ENCODE measurements at places on chromosomes 12 and 14.

- no peak for DNase-seq
- no peak overlapping the region for H3K4me3 ChIP-seq
- H3K4me1 ChIP-seq: peaks cover 12% of the 10 kb centered on the region
These were observed 14.7 kb downstream of the SERPINA1 start for GRCh38 chr14:94373708-94374107.

DNA sequence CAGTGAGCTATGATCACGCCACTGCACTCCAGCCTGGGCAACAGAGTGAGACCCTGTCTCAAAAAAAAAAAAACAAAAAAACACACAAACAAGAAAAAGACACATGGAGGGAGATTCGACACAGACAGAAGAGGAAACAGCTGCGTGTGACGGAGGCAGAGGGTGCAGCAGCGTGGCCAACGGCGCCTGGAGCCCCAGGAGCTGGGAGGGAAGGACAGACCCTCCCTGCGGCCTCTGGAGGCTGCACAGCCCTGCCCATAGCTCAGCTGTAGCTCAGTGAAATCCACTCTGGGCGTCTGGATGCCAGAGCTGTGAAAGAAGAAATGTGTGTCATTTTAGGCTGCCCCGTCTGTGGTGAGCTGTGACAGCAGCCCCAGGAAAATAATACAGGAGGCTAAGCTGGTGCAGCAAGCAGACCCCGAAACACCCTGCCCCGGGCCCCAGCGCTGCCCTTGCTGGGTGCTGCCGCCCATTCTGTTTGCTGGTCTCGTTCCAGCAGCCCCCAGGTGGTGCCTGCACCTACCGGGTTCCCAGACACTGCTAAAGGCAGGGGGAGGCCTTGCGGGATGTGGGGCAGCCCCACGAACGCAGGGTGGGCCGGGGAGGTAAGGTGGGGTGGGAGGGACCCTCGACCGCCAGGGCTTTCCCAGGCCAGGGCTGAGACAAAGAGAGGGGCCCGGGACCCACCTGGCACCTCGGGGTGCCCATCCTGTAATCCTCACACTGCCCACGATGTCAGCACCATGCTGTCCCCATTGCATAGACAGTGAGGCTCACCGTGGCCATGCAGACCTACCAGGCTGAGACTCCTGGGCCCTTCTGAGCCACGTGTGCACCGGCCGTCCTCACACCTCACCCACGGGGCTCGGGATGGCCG, 21.2 kb downstream of the GALNT9 start:
- H3K4me3 ChIP-seq: no peak overlapping the region
- no peaks in the 10 kb centered on the region for H3K4me1 ChIP-seq
- no peaks in the 10 kb centered on the region for H3K36me3 ChIP-seq
- no peak for DNase-seq
- peaks cover 1% of the 10 kb centered on the region for H3K27me3 ChIP-seq
- H3K27ac ChIP-seq: no peak overlapping the region

DNA sequence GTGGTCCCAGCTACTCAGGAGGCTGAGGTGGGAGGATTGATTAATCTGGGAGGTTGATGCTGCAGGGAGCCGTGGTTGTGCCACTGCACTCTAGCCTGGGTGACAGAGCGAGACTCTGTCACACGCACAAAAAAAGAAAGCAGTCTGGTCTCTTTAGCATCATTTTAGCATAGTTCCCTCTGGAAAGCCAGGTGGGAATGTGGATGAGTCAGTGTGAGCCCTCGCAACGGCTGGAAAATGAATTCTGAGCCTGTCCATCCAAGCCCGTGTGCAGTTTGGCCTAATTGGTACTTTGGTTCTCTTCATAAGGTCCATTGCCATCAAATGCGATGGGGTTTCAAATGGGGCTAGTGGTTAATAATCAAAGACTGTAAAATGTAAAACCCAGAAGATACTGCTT, 2.4 kb downstream of the MYL2 start:
- H3K4me3 ChIP-seq: no peak overlapping the region
- no peaks in the 10 kb centered on the region for H3K36me3 ChIP-seq
- no peak overlapping the region for H3K27ac ChIP-seq
- DNase-seq: no peak
- no peaks in the 10 kb centered on the region for H3K4me1 ChIP-seq

DNA sequence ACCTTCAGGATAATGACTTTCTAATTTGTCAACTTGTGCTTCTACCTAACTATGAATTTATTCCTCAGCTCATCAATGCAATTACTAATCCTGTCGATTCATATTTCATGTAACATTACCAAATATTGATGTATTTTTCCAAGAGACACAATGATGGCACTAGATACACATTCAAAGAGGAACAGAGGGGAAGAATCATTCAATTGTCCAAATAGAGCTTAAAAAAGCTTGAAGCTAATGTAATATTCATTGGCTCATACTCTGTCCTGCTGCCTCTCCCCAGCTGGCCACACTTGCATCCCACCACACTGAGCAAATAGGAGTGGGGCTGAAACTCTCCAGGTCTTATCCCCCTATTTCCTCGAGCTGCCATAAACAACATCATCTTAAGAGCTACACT, 9.3 kb downstream of the TESPA1 start:
- H3K27ac ChIP-seq: peak overlapping the region; percentile 85
- peaks cover 74% of the 10 kb centered on the region for H3K36me3 ChIP-seq
- peaks cover 91% of the 10 kb centered on the region for H3K4me1 ChIP-seq

DNA sequence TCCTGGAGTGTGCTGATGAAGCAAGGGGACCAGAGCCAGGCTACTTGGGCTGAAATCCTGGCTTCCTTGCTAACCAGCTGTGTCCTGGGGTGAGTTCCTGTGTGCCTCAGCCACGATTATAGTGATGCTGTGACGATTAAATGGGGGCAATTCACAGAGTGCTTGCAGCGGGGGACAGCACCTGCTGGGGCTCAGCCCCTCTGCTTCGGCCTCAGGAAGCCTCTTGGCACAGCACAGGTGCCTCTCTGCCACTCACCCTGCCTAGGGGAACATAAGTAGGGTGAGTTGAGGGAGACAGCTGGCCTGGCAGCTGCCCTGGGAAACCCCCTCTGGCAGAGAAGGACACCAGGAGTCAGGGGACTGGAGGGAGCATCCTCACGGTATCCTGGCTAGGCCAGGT, 9.4 kb downstream of the KRT80 start:
- H3K27me3 ChIP-seq: no peaks in the 10 kb centered on the region
- no peak for DNase-seq
- no peak overlapping the region for H3K4me3 ChIP-seq
- no peaks in the 10 kb centered on the region for H3K36me3 ChIP-seq

GRCh38 chr14:60114881-60115280, 23.2 kb downstream of the PCNX4 start:
- peaks cover 7% of the 10 kb centered on the region for H3K4me1 ChIP-seq
- DNase-seq: no peak
- H3K27me3 ChIP-seq: no peaks in the 10 kb centered on the region

GRCh38 chr14:71130491-71131179, 223.4 kb downstream of the PCNX1 start:
- peaks cover 8% of the 10 kb centered on the region for H3K4me1 ChIP-seq
- no peaks in the 10 kb centered on the region for H3K27me3 ChIP-seq
- no peaks in the 10 kb centered on the region for H3K36me3 ChIP-seq
- no peak overlapping the region for H3K27ac ChIP-seq

- H3K4me3 ChIP-seq: no peak overlapping the region
- no peak overlapping the region for H3K27ac ChIP-seq
- DNase-seq: no peak
- H3K4me1 ChIP-seq: no peaks in the 10 kb centered on the region
- H3K36me3 ChIP-seq: no peaks in the 10 kb centered on the region
These were observed 88.2 kb downstream of the TBC1D30 start for GRCh38 chr12:64912516-64913255.

- H3K4me1 ChIP-seq: no peaks in the 10 kb centered on the region
- no peaks in the 10 kb centered on the region for H3K36me3 ChIP-seq
- no peak for DNase-seq
These were observed 13.6 kb upstream of the GALNT16 start for GRCh38 chr14:69246331-69246730.

GRCh38 chr14:89781046-89781445, 173.5 kb downstream of the EFCAB11 start:
- no peak overlapping the region for H3K27ac ChIP-seq
- H3K4me3 ChIP-seq: no peak overlapping the region
- H3K36me3 ChIP-seq: no peaks in the 10 kb centered on the region
- H3K27me3 ChIP-seq: no peaks in the 10 kb centered on the region
- H3K4me1 ChIP-seq: no peaks in the 10 kb centered on the region

- no peaks in the 10 kb centered on the region for H3K36me3 ChIP-seq
- H3K4me3 ChIP-seq: no peak overlapping the region
- H3K27me3 ChIP-seq: no peaks in the 10 kb centered on the region
- H3K27ac ChIP-seq: no peak overlapping the region
- H3K4me1 ChIP-seq: peaks cover 17% of the 10 kb centered on the region
These were observed 66.0 kb downstream of the KLHL28 start for GRCh38 chr14:44895716-44896115.

- no peak overlapping the region for H3K27ac ChIP-seq
- H3K27me3 ChIP-seq: peaks cover 2% of the 10 kb centered on the region
- no peaks in the 10 kb centered on the region for H3K36me3 ChIP-seq
- no peak overlapping the region for H3K4me3 ChIP-seq
- H3K4me1 ChIP-seq: peaks cover 34% of the 10 kb centered on the region
These were observed 124.8 kb downstream of the SCARB1 start for GRCh38 chr12:124738636-124739467.

DNA sequence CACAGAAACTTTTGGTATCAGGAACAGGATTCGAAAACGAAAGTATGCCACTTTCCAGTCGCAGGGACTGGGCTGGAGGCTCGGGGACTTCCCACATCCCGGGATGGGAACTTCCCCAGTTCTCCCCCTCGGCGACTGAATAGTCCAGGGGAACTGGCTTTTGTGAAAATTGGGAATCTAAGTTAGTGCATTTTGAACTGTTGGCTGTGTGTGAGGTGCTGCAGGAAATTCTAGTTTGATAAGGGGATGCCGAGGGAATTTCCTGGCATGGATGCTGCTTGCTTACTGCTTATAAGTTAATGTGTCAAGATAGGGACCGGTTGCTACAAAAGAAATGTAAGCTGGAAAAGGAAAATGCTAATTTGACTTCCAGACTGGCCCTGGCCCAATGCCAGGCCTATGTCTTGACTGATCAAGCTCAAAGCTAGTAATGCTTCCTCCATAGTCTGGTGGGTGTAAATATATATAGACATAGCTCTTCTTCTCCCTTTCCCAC, 73.4 kb upstream of the EIF5 start:
- peaks cover 8% of the 10 kb centered on the region for H3K4me1 ChIP-seq
- H3K27me3 ChIP-seq: peaks cover 7% of the 10 kb centered on the region
- no peak for DNase-seq

GRCh38 chr12:62292761-62293344, 32.6 kb downstream of the USP15 start:
- H3K4me3 ChIP-seq: no peak overlapping the region
- DNase-seq: no peak
- H3K27ac ChIP-seq: no peak overlapping the region
- peaks cover 63% of the 10 kb centered on the region for H3K36me3 ChIP-seq
- H3K27me3 ChIP-seq: no peaks in the 10 kb centered on the region
- peaks cover 77% of the 10 kb centered on the region for H3K4me1 ChIP-seq

DNA sequence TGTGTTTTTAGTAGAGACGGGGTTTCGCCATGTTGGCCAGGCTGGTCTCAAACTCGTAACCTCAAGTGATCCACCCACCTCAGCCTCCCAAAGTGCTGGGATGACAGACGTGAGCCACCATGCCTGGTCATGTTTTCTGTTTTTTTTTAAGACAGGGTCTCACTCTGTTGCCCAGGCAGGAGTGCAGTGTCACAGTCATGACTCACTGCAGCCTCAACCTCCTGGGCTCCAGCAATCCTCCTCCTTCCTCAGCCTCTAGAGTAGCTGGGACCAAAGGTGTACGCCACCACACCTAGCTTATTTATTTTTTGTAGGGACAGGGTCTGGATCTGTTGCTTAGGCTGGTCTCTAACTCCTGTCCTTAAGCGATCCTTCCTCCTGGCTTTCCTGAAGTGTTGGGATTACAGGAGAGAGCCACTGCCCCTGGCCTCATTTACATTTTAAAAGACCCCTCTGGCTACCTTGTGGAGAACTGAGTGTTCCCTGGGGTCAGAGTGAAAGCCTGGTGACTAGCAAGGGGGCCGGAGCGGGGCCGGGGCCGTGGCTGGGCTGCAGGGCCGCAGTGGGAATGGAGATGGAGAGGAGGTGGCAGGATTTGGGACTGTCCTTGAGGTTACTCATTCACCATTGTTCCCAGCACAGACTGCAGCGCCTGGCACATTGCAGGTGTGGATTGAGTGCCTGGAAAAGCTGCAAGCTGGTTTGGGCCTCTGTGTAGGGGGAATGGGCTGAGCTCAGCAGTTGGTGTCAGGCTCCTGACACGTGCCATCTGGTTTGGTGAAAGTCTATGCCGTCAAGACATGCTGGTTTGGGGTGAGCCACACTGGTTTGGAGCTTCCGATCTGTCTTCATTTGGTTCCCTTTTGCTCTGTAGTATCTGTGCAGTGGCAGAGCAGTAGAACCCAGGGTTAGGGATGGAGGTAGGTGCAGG, 18.1 kb downstream of the KMT5A start:
- H3K36me3 ChIP-seq: peaks cover 20% of the 10 kb centered on the region
- DNase-seq: no peak
- H3K4me3 ChIP-seq: no peak overlapping the region
- no peaks in the 10 kb centered on the region for H3K27me3 ChIP-seq
- H3K4me1 ChIP-seq: no peaks in the 10 kb centered on the region

DNA sequence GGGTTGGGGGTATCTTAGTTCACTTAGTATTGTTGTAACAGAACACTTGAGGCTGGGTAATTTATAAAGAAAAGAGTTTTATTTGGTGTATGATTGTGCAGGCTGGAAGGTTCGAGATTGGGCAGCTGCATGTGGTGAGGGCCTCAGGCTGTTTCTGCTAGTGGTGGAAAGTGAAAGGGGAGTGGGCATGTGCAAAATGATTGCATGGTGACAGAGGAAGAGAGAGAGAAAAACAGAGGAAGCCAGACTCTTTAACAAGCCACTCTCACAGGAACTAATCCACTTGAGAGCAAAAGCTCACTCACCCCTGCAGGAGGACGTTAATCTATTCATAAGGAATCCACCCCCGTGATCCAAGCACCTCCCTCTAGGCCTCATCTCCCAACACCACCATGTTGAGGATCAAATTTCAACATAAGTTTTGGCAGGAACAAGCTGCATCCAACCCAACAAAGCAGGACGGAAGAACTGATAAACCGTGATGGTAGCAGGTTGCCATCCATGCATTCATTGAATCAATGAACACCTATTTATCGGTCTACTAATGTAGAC, 165.0 kb upstream of the GZMB start:
- DNase-seq: no peak
- H3K4me3 ChIP-seq: no peak overlapping the region
- no peaks in the 10 kb centered on the region for H3K36me3 ChIP-seq
- no peaks in the 10 kb centered on the region for H3K27me3 ChIP-seq

DNA sequence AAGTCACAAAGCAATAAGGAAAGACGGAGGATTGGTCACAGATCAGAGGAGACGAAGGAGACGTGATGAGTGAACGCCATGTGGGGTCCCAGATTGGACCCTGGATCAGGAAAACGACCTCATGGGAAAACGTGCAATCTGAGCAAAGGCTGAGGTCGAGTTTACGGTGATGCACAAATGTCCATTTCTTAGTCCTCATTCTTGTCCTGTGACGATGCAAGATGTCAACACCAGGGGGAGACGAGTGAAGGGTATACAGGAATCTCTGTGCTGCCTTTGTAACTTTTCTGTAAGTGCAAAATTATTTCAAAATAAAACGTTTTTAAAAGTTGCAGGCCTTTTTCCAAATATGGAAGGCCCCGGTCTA, 329.8 kb downstream of the MED13L start:
- no peaks in the 10 kb centered on the region for H3K4me1 ChIP-seq
- DNase-seq: no peak
- no peak overlapping the region for H3K4me3 ChIP-seq
- H3K36me3 ChIP-seq: peaks cover 2% of the 10 kb centered on the region

All from activated CD4-positive, alpha-beta memory T cell treated with anti-CD3 and anti-CD28 coated beads for 36 hours (primary cell).